ENCODE measurements at places on chromosomes 3 and 15.
A peak's percentile ranks its signal among the peaks of the same experiment; 100 is the strongest.

GRCh38 chr3:5021116-5022092 is 42.2 kb downstream of the BHLHE40 start:
- DNase-seq, result peak; percentile 53

DNA sequence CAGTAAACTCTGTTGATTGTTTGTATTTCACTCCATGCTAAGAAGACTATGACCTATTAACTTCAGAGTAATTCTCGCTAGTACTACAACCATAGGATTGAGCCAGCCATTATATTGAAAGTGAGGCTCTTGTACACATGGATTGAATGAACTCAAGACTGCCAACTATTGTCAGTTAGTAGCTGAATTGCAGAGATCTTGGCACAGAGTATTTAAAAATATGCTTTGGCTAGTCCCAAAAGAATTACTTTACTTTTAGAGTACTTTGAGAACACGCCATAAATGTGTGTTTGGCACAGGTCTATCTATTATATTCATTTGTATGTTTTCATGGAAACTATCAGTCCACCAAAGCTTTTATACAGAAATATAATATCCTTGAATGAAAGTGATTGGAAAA is 226.7 kb upstream of the DCBLD2 start:
- DNase-seq, result no peak

- no peak for DNase-seq
These were observed 652.6 kb downstream of the FHIT start for GRCh38 chr3:60598671-60599070.

DNA sequence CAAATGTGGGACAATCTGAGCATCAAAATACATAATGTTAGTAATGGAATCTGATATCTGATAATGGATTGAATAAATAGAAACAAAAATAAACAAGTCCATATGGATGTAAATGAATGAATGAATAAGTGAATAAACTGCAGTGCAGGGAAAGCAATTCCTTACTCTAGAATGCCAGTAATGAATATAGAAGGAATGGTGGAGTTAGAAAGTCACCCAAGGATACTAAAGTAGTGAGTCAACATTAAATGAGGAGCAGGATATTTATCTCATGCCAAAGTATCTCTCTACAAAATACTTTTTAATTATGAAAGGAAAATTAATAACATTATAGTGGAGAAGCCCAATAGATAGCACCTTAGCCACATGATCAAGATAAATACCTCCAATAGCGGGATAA is 300.3 kb downstream of the FEZF2 start:
- no peak for DNase-seq

GRCh38 chr15:58065445-58066041 is at the start of gene ALDH1A2:
ALDH1A2 (minus strand) TSS chr15:58065711; CDS start chr15:58065650, 61 bp downstream.
- DNase-seq, result no peak

DNA sequence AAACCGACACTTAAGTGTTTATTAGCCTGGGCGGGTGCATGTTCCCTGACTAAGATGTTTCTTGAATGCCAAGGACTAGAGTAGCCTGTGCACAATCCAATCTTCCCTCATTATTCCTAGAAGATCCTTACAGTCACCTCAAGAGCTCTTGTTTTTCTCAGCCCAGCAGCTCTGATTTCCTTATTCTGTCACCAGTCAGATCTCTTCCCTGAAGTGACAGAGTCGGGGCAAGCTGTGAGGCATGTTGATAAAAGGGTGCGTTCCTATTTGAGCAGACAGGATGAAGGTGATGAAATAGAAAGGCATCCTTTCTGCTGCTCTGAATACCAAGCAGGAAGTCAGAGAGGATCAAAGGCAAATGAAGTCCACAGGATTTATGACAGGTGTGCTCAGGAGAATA is 125.6 kb upstream of the MCTP2 start:
- DNase-seq, result peak; percentile 43

GRCh38 chr3:139937674-139938279 is 2.8 kb downstream of the CLSTN2 start:
- peak; percentile 44 for DNase-seq

DNA sequence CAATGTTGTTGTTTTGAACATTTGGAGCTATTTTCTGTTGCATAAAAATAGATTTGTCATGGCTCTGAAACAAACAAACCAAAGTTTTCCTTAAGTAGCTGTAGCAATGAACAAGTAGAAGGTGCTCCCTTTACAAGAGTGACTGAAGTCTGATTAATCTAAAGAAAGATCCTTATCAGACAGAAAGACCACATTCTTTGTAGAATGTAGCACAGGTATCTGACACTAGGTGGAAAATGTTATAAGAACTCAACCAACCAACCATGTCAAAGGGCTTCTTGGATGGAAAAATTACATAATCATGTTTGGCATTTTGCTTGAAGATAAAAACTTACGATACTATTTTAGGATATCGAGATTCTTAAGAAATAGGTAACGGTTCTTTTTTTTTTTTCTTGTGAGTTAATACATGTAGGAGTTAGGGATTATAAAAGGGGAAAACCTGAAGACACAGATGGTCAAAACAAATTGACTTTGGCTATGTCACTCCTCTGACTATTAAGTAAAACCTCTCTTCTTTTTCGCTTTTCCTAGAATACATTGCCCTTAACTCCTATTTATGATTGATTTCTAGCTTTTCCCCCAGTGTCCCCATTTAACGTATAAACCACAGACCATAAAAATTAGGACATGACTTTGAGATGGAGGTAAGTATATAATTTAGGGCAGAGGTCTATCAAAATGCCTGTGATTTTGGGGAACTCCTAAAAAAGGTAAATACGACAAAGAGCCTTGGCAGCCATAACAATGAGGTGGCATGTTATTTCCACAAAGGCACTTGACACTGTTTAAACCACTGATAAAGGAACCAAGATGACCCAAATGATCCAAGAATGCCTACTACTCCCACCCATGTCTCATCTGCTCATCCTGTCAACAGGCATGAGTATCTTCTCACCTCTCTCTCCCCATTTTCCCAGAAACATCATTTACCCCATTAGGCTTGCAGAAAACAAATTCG is 72.0 kb downstream of the CCR4 start:
- DNase-seq, result peak; percentile 84

- peak; percentile 64 for DNase-seq
These were observed 8.4 kb upstream of the ATR start for GRCh38 chr3:142586803-142587406.

GRCh38 chr15:101060576-101061551 is 141.7 kb downstream of the LRRK1 start:
- DNase-seq, result no peak

DNA sequence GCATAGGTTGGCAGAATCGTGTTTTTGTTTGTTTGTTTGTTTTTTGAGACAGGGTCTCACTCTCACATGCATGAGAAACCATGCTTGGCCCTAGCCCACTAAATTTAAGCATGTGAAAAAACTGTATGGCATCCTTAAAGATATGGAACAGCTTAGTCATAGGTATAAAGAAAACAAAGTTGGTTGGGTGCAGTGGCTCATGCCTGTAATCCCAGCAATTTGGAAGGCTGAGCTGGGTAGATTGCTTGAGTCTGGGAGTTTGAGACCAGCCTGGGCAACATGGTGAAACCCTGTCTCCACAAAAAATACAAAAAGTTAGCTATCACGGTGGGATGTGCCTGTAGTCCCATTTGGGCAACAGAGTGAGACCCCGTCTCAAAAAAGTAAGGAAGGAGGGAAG is 25.2 kb downstream of the EXD1 start:
- no peak for DNase-seq

- DNase-seq, result no peak
These were observed 344 bp downstream of the LINS1 start for GRCh38 chr15:100601617-100602063.

- no peak for DNase-seq
These were observed 55.1 kb downstream of the CD47 start for GRCh38 chr3:108035751-108036150.

DNA sequence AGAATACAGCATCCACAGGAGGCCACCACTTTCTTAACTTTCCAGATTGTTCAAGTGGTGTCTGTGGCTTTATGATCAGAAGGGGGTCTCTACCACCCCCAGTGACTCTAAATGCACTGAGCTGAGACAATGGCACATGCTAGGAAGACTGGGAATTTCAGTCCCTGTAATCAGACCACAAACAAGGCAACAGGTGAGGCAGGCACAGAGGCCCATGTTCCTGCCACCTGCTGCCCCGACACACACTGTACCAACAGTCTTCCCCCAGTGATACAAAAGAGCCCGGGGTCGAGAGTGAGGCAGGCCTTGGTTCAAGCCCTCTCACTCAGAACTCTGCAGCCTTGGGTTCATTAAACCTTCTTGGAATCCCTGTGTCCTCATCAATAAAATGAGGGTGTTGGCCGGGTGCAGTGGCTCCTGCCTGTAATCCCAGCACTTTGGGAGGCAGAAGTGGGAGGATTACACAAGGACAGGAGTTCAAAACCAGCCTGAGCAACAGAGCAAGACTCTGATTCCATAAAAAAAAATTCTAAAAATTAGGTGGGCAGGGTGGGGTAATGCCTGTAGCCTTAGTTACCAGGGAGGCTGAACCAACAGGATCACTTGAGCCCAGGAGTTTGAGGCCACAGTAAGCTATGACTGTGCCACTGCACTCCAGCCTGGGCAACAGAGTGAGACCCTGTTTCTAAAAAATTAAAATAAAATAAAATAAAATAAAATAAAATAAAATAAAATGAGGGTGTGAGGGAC is 55.8 kb downstream of the ADCY5 start:
- no peak for DNase-seq

GRCh38 chr3:52218026-52218425 is 7.4 kb downstream of the TLR9 start:
- no peak for DNase-seq

DNA sequence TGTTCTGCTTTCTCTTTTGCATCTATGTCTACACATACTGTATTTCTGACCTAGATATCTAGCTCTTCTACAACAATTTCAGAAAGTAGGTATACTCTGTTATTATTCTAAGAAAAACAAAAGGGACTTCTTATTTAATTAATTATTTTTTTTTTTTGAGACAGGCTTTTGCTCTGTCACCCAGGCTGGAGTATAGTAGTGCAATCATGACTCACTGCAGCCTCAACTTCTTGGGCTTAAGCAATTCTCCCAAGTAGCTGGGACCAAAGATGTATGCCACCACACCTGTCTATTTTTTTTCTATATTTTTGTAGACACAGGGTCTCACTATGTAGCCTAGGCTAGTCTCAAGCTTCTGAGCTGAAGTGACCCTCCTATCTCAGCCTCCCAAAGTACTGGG is 130.6 kb downstream of the MBNL1 start:
- DNase-seq, result peak; percentile 44

DNA sequence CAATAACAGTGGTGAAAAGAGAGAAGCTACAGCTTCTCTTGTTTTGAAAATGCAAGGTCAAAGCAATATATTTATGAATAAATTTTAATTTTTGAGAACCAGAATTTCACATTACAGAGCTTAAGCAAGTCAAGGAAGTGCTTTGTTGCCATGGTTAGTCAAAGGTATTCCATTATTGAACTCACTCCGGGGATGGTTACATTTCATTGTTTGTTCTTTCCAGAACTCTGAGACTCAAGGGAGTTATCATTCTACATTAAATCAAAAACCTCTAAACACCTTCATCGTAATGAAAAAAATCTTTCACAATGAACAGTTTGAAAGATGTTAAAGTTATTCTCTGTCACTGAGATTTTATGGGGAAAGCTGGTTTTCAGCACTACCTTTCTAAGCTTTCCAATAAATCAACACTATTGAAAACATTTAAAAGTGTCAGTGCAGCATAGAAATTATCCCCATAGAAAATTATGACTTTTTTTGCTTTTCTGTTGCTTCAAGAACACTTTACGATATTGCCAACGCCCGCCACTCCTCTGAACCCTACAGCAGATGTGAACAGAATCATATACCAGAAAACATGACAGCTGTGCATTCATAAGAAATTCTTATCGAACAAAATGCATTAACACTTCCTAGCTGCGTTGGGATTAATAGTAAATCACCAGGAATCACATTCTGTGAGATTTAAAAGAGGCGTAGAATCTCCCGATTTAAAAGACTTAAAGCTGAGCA is 83.0 kb downstream of the OTOL1 start:
- no peak for DNase-seq

DNA sequence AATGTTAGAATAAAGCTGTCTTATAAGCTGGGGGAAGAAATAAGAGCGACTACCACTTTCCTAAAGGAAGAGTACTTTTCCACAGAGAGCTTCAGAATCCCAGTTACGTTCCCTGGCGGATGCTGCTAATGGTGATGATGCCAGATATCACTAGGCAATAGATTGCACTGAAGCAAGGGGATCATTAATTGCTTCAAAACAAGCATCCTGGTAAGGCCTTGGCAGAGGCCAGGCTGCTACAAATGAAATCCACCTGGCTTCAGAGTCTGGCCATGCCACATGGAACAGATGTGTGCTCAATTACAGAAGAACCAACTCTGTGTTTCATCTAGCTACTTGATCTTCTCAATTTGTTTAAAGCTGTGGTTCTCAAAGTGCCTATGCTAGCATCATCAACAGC is 129.2 kb upstream of the IL12A start:
- DNase-seq, result no peak

DNA sequence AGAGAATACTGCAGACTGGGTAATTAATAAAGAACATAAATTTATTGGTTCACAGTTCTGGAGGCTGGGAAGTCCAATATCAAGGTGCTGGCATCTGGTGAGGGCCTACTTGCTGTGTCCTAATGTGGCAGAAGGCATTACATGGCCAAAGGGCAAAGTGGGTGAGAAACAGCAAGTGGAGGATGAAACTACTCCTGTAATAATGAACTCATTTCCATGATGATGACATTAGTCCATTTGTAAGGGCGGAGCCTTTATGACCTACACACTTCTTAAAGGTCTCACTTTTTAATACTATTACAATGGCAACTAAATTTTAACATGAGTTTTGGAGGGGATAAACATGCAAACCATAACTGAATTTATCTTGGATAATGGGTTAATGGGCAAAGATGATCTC is 139.6 kb upstream of the SGO1 start:
- DNase-seq, result no peak

GRCh38 chr3:133368371-133369067 is 31.3 kb upstream of the BFSP2 start:
- DNase-seq, result no peak

- DNase-seq, result no peak
These were observed 24.3 kb downstream of the LRRC2 start for GRCh38 chr3:46541835-46542234.

- DNase-seq, result no peak
These were observed 27.9 kb upstream of the TBC1D21 start for GRCh38 chr15:73845507-73845906.

GRCh38 chr3:62229211-62229610 is 144.1 kb downstream of the FEZF2 start:
- DNase-seq, result no peak

- DNase-seq, result no peak
These were observed 23.3 kb downstream of the SLC6A20 start for GRCh38 chr3:45773072-45773471.

GRCh38 chr3:126124148-126124868 is 40.4 kb upstream of the SLC41A3 start:
- no peak for DNase-seq

- no peak for DNase-seq
These were observed 55.2 kb downstream of the IQSEC1 start for GRCh38 chr3:13018043-13018451.

- DNase-seq, result no peak
These were observed 12.8 kb downstream of the THAP10 start for GRCh38 chr15:70879401-70879800.

DNA sequence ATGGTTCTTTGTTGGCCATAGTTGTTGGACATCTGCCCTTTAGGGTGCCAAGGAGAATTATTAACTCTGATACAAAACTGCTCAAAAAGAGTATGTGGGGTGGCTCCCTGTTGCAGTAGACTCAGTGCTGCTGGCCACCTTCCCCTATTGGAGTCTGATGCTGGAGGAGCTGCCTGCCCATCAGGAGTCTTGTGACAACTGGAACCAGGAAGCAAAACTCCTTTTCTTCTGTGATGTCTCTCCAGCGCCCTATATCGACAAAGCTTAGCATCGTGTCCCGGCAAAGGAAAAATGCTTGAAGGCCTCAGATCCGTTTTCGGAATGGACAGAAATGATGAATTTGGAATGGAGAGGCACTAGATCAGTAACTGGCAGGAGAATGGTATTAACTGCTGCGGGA is 23.5 kb downstream of the PAK2 start:
- no peak for DNase-seq
